ENCODE measurements at places on chromosomes 2 and 18.

DNA sequence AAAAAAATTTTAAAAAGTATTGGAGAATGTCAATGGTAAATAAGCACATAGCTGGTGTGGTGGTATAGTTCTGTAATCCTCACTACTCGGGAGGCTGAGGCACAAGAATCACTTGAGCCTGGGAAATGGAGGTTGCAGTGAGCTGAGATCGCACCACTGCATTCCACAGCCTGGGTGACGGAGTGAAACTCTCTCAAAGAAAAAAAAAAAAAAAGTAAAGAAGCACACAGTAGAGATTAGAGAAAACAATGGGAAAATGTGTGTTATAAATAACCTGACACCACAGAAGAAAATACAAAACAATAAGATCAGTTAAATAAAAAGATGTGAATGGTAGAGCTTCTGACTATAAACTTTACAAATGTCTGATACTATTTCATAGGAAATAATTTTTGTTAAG, 163.7 kb upstream of the WDSUB1 start:
- no peak for DNase-seq

GRCh38 chr2:109428841-109429566, 184.8 kb downstream of the SEPTIN10 start:
- DNase-seq, result no peak

DNA sequence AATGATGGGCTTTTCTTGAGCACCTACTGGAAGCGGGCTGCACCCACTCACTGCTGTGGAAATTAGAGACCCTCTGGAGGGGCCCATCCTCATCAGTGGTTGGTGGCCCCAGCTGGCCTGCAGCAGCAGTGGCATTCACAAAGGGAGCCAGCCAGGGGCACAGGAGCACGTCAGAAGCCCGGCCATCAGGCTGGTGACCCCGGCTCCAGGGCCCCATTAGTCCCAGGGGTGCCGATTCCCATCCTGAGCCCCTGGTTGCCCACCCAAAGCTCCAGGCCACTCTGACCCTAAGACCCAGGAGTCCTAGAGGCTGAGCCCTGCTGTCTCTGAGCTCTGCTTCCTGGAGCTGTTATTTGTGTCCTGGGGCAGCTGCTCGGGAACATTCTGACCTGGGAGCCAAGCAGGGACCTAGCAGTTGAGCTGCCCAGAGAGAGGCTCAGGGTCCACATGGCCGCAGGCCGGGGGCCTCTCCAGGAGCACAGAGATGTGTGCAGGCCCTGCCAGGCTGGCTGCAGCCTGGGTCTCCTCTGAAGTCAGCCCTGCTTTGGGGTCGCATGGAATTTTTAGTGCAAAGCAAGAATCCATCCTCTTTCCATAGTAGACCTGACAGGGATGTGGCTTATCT, 207.2 kb downstream of the KLHL29 start:
- DNase-seq, result no peak

DNA sequence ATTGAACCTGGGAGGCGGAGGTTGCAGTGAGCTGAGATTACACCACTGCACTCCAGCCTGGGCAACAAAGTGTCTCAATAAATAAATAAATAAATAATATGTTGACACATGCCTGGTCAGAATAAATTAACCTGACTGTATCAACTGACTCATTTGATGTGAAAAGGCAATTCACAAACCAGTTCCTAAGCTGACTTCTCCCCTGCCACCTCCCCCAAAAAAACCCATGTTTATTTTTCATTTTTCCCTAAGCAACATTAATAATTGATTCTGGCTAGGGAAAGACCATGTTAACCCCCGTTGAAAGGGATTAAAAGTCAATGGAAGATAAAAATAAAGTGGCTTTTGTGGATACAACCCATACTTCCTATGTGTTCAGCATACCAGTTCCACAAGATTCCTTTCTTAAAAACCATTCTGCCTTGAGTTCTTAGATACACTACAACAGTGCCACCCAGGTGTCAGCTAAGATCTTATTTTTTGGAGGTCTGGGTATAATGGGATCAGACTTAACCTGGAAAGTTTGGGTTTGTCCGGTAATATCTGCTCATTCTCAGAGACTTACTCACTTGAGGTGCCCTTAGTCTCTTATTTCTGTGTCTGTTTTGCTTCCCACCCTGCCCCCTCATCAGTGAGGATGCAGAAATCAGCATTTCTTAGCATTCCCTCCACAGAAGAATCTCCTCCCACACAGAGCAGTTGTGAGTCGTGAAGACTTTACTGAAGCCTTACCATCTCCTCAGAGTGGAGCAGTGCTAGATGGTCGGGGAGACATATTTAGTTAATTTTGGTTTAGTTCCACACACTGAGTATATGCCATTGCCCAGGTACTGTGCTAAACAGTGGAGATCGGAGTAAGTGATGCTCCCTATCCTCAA, 10.1 kb upstream of the MCFD2 start:
- no peak for DNase-seq

DNA sequence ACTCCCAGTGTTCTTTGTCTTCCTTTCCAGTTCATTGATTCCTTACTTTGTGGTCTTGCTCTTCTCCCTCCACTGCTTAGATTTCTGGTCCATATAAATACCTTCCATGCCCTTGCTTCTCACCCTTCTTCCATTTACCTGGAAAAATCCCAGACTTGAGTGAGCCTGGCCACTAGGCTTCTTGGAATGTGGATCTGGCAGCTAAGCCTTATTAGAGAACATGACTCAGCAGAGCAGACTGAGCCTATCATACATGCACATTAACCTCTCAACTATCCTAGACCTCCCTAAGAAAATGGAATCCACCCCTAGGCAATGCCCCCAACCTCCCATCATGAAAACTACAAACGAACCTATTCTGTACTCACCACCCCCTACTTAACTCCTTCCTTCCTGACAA, 127.7 kb downstream of the RHBDD1 start:
- DNase-seq, result no peak

GRCh38 chr2:192314800-192315481, 120.2 kb upstream of the TMEFF2 start:
- no peak for DNase-seq

DNA sequence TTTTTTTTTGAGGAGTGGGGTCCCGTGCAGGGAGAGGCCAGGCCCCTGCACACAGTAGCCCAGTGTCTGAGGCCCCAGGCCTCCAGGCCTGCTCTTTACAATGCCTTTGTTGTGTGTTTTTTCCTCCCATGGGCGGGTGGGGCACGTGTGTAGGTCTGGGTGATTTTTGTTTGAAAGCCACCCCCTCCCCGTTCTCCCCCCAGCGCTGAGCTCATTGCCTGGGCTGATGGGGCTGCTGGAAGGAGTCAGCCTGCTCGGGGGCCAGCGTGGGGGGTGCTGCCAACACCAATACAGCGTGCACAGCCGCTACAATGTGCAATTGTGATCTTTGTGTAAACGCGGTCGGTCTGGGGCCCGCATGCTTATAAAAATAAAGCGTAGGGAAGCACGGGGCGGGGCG, 142.7 kb downstream of the DYSF start:
- no peak for DNase-seq

GRCh38 chr2:119147776-119148715, 10.5 kb downstream of the C1QL2 start:
- DNase-seq, result no peak

Measured in stimulated activated effector memory CD8-positive, alpha-beta T cell treated with anti-CD3 and anti-CD28 coated beads, Interleukin-12 subunit alpha, Interleukin-12 subunit beta, amount 100 ng/mL, for 72 hours (primary cell).